ENCODE measurements at places on chromosomes 1 and 21.

DNA sequence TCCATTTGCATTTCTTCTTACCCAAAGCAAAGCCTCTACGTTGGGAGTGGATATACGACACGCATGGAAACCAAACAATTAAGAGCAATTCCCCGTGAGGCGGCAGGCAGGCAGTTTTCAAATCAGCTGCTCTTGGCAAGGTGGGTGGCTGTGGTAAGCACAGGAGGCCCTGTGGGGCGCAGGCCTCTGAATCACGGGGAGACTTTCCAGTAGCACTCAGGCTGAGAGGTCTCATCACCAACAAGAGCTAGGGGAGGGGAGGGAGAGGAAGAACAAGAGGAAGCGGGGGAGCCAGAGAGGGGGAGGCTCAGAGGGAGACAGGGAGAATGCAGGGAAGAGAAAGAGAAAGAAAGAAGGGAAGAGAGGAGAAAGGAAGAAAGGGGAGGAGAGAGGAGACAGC is 56.4 kb downstream of the MT1HL1 start:
- no peak for DNase-seq

DNA sequence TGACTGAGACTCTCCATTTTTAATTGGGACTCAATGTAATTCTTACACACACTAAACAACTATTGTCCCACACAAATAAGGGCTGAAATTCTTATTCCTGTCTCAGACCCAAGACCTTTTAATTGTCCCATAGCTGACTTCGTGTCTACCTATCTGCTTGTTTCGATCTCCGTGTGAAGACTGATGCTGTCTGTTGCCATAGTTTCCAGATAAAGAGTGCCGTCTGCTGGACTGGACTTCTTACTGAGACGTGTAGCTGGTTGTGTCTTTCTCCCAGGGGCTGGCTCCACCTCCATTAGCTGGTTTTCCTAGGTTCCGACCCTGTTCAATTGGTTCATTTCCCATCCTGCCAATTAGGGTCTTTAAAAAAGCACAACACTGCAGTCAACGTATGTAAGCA is 235.3 kb upstream of the PLXNA2 start:
- no peak for DNase-seq

DNA sequence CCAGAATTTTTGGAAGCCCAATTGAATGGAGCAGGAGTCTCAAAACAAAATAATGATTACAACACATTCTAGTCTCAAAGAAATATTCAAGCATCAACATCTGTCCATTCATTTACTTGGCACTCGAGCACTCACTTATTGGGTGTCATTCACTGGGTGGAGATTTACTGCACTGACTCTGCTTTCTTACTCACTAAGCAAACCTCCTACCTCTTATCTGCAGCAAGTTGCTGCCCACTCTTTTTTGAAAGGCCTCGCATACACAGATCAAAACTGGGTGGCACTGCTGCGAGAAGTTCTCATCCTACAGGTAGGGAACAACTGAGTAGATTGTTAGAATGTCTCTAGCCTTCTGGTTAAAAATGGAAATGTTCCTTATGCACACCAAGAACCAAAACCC is 18.0 kb downstream of the RHBDL2 start:
- DNase-seq = no peak

DNA sequence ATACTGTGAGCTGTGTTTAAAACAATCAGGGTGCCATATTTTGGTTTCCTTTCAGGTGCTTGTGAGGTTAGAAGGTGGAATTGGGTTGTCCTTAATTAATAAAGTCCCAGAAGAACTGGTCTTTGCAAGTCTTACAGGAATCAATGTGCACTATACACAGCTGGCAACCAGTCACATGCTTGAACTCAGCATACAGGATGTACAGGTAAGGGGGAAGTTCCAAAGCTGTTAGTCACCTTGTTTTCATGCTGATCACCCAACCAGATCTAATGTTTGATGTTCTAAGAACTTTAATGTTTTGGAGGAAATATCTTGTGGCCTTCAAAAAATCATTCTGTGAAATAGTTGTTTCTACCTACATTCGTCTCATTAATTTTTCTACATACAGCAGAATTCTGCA is 156.3 kb downstream of the VPS13D start:
- no peak for DNase-seq

GRCh38 chr1:9453779-9454418 is 85.4 kb upstream of the SLC25A33 start:
- DNase-seq = no peak

- no peak for DNase-seq
These were observed 1.4 kb upstream of the RHBG start for GRCh38 chr1:156367383-156368156.

GRCh38 chr1:150186789-150187559 is 37.3 kb downstream of the PLEKHO1 start:
- peak; percentile 72 for DNase-seq

DNA sequence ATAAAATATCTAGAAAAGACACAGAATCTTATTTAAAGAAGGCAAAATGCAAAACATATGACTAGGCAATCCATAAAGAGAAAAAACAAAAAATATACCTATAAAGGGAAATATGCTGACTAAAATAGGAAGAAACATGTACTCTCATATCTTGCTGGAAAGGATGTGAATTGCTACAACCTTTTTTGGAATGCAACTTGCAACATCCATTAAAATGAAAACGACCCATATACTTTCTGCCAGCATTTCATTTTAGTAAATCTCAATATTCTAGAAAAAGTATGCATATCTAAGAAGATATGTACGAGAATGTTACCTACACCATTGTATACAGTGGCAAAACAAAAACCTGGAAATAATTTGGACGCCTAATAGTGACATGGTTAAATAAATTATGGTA is 56.6 kb downstream of the EDEM3 start:
- no peak for DNase-seq

DNA sequence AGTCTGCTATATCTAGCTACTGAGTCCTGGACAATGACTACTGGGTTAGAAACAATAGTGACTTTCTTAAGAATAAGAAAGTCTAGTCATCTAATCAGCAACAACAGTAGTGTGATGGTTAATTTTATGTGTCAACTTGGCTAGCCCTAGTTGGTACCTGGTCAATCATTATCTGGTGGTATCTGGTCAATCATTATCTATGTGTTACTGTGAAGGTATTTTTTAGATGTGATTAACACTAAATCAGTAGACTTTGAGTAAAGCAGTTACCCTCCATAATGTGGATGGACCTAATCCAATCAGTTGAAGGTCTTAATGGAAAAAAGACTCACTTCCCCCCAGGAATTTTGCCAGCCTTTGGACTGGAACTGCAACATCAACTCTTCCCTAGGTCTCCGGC is 312.6 kb downstream of the SIPA1L2 start:
- no peak for DNase-seq

DNA sequence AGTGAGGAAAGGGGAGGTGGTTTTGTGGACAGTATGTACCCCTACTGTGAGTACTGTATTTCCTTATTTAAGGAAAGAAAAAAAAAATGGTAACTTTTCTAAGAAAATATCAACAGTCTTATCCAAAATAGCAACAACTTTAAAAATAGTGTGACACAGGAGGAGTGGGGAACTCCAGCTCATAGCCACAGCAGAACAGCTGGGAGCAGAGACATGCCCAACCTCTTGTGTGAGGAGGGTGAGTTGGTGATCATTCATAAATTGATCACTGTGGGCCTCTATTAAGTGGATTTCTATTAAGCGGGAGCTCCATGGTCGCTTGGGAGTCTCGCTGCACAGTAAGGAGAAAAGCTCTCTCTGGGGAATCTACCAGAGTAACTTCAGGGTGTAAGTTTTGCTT is 158.8 kb upstream of the DUSP10 start:
- no peak for DNase-seq

GRCh38 chr21:36654324-36654723 is 44.6 kb upstream of the SIM2 start:
- no peak for DNase-seq

DNA sequence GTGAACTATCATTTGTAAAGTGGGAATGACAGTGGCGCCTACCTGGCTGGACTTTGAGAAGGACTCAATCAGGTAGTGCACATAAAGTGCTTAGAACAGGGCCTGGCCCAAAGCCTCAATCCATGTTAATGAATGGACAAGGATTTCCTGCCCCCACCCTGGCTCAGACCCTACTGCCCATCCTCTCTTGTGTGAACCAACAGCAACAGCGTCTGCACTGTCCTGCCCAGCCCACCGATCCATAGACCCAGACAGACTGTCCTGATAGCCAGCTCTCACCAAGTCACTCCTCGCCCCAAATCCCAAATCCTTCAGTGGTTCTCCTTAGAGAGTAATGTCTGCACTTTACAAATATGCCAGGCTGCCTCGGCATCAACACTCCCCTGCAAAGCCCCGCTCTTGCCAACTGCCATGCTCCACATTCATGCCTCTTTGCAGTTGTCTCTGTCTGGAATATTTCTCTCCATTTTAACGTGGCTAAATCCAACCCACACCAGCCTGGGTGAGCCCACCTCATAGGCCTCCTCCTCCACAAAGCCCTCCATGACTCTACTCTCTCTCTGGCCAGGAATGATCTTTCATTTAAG is 157.6 kb upstream of the EDN2 start:
- DNase-seq = no peak

DNA sequence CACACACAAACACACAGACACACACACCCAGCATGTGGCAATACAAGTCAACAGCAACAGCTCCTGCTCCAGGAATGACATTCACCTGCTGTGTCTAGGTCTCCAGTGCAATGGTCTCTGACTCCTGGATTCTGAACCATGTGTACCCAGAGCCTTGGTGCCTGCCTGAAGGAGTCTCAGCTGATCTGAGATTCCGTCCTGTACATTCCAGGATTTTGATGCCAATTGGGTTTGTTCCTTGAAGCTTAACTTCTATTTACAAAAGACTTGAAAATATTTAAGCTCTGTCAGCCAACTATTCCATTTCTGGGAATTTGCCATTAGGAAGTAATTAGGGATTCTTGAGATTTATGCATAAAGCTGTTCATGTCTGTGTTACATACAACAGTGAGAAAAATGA is 85.4 kb upstream of the LRRC8D start:
- DNase-seq = no peak

- DNase-seq = no peak
These were observed 24.4 kb upstream of the LEPR start for GRCh38 chr1:65395887-65396612.

- no peak for DNase-seq
These were observed 4.1 kb downstream of the CD84 start for GRCh38 chr1:160575112-160575664.

- no peak for DNase-seq
These were observed 7.6 kb downstream of the MTF1 start for GRCh38 chr1:37851782-37852210.

DNA sequence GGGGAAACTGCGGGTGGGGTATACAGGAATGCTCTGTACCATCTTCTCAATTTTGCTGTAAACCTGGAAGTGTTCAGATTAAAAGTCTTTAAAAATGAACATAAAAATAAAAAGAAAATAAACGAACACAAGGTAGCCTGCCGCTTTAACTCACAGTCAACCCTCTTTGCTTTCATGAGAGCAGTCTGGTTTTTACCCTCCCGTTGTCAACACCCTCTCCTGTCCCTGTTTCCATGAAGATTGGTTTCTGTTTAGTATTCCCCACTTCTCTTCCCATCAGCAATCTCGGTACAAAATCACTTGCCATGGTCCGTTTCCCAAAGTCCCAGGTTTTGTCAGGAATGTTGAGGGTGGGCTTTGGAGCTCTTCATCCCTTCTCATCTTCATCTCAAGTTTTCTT is 28.8 kb downstream of the MT1HL1 start:
- no peak for DNase-seq

DNA sequence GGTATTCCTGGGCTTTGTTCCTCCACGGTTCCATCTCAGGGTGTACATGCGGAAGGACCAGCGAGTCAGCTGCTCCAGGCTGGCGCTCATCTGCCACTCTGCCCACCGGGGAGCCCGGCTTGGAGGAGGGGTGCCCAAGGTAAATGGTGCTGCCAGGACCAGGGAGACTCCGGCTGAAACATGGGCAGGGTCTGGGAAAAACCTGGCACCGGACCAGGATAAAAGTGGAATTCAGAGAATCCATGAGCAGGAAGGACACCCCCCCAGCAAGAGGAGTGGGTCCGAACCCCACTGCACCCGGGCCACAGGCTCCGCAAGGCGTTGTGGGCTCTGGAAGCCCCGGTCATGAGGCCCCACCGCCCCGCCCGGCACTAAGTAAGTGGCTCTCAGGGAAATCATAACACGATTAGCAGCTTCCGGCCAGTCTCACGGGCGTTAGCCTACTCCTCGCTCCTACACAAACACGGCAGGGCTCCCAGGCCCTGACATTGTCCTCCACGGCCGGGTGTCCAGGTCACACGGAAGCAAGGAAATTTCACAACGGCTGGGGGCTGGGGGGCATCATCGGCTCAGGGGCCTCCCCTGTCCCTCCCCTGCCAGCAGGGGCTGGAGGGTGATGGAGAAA is 21.1 kb downstream of the MEGF6 start:
- DNase-seq = no peak

Measured in RKO (cell line).